ENCODE measurements at places on chromosomes 12 and 14.

- DNase-seq = no peak
These were observed 251.7 kb downstream of the EFCAB11 start for GRCh38 chr14:89702876-89703200.

- DNase-seq = no peak
These were observed 20.0 kb downstream of the CRACR2A start for GRCh38 chr12:3732901-3733300.

GRCh38 chr14:79549515-79549914, 661.8 kb downstream of the DIO2 start:
- DNase-seq = no peak

DNA sequence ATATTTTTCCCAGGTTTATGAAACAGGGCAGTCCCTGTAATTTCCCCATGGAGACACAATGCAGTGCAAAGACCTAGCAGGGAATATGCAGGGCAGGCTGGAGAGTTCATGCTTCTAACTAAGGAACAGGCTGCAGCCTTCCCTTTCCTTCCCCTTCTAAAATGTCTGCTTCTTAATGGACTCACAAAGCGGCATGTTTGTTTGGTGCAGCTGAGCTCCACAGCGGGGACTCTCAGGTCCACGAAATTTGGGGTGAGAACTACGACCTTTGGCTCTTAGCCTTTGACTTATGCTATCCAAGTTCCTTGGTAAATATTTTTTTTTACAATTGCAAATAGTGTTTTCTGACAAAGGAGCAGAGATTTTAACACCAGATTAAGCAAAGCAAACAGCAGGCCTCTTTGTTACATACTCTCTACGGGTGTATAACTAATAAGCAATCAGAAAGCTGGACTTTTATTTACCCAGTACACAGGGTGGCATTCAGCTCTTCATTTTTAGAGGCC, 323.6 kb downstream of the ZFP36L1 start:
- DNase-seq = no peak

DNA sequence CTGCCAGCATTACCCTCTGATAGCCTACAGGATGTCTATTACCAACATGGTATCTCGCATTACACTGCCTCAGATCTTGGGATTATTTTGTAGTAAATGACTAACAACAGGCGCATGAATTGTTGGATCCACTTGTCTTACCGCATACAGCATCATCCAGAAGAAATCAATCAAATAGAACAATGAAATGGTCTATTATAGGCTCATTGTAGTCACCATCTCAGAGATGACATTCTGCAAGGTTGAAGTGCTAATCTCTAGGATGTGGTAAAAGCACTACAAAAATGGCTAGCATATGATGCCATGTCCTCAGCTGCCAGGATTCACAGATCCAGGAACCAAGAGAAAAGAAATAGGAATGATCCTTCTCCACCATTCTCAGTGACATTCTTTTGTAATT, 52.0 kb downstream of the WASHC3 start:
- no peak for DNase-seq

DNA sequence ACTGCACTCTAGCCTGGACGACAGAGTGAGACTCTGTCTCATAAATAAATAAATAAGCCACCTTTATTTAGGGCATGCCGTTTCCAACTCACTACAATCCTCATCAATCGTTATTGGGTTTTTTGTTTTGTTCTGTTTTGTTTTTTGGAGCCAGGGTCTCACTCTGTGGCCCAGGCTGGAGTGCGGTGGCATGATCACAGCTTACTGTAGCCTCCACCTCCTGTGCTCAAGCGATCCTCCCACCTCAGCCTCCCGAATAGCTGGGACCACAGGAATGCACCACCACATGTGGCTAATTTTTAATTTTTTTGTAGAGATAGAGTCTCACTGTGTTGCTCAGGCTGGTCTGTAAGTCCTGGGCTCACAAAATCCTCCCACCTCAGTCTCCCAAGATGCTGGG, 3.6 kb upstream of the ANAPC5 start:
- DNase-seq = no peak

DNA sequence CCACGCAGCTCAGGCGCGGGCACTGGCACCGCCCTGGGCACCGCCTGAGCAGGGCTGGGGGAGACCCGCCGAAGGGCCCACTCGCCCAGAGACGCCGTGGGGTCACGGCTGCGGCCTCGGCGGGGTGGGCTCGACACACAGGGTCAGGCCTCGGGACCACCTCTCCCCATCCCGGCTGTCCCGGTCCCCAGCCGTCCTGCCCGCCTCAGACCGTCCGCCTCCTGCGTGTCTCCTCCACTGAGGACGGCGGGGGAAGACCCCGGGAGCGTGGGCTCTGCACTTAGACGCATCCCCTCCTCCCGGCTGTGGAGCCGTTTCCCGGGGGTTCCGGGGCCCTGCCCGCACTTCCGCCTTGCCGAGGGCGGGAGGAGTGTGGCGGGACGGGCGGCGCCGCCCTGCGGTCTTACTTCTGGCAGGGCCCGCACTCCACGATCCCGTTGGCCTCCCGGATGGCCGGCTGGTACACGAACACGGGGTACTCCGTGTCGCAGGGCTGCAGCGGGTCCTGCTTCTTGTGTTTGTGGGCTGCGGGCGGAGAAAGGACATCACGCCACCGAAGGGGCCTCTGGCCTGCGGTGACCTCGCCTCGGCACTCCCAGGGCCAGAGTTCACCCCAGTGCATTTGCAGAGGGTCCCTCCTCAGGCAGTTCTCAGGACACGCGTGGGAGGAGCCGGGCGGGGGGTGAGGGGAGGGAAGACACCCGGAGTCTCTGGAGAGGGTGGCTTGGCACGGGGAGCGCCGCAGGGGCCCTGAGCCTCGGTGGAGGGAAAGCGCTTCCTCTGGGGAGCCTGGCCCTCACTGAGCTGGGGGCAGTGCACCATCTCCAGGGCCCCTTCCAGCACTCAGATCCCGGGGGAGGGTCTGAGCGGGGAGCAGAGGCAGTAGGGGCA, 23.1 kb upstream of the LRTM2 start:
- no peak for DNase-seq

GRCh38 chr12:89861086-89861485, 152.4 kb upstream of the ATP2B1 start:
- no peak for DNase-seq

GRCh38 chr12:128818065-128819022, 5.4 kb downstream of the SLC15A4 start:
- no peak for DNase-seq

Data from esophagus squamous epithelium (tissue), 5 donors.